ENCODE measurements at places on chromosomes 3 and 15.

DNA sequence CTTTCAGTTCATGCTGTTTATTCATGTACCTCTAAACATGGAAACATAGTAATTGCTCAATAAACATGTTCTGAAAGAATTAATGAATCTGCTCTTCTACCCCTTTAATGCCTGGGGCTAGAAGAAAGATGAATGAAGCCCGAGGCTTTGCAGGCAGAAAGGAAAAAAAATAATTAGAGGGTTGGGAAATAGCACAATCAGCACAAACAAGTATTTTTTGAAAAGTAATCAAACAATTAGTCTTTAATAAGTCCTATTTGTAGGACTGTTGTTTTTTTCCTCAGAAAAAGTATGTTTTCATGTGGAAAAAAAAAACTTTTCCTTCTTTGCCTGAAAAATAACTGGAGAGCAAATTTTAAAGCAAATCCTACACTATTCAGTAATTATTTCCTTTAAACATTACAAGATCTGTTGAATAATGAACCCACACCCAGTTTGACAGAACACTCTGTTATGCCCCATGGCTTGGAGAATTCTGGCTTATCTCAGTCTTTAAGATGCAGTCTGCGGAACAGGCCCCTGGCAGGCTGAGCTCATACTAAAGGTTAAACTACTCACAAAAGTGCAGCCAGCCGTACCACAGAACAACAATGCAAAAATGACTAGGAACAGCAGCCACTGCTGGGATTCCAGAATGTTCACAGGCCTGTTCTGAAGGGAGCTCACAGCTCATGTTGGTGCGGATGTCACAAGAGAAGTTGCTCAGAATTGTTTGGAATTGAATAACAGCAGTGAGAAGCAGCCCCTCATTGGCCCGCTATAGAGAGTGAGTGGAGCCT, 79.2 kb downstream of the ABI3BP start:
- no peak overlapping the region for H3K27ac ChIP-seq
- H3K4me1 ChIP-seq: no peaks in the 10 kb centered on the region
- no peaks in the 10 kb centered on the region for H3K36me3 ChIP-seq
- H3K4me3 ChIP-seq: no peak overlapping the region
- no peaks in the 10 kb centered on the region for H3K27me3 ChIP-seq

DNA sequence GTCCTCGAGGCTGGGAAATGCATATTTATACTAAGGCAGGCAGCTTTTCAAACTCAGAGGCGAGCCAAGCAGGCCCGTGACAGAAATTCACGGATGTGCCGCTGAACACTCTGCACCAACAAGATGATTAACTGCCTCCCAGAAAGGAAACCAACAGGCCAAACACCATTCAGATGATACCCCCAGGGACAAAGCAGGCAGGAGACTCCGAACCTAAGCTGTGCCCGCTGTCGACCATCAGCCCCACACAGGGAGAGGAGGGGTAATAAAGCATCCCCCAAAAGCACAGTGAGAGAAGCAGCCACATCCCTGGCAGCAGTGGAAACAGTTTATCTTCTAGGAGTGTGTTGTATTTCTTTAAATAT, 31.8 kb downstream of the ADAMTS17 start:
- no peaks in the 10 kb centered on the region for H3K27me3 ChIP-seq
- H3K4me1 ChIP-seq: peaks cover 17% of the 10 kb centered on the region
- DNase-seq: no peak
- no peak overlapping the region for H3K27ac ChIP-seq
- no peaks in the 10 kb centered on the region for H3K36me3 ChIP-seq

- H3K36me3 ChIP-seq: no peaks in the 10 kb centered on the region
- H3K4me1 ChIP-seq: peaks cover 23% of the 10 kb centered on the region
- no peak overlapping the region for H3K27ac ChIP-seq
- DNase-seq: peak; percentile 88
- peaks cover 39% of the 10 kb centered on the region for H3K27me3 ChIP-seq
- peak overlapping the region; percentile 56 for H3K4me3 ChIP-seq
Observed at GRCh38 chr3:51975852-51976549, 1.1 kb downstream of the ABHD14A start.

- no peak overlapping the region for H3K4me3 ChIP-seq
- no peaks in the 10 kb centered on the region for H3K27me3 ChIP-seq
- H3K36me3 ChIP-seq: no peaks in the 10 kb centered on the region
- H3K4me1 ChIP-seq: peaks cover 50% of the 10 kb centered on the region
Observed at GRCh38 chr15:66654361-66654738, 47.7 kb upstream of the SMAD6 start.

Measured in neural progenitor cell (in vitro differentiated cells).